Stimulated activated CD4-positive, alpha-beta T cell treated with anti-CD3 and anti-CD28 coated beads, Interleukin-2, amount 100 ng/mL, for 4 hours (primary cell): ENCODE measurements at places on chromosomes 13 and 19.
A peak's percentile ranks its signal among the peaks of the same experiment; 100 is the strongest.

DNA sequence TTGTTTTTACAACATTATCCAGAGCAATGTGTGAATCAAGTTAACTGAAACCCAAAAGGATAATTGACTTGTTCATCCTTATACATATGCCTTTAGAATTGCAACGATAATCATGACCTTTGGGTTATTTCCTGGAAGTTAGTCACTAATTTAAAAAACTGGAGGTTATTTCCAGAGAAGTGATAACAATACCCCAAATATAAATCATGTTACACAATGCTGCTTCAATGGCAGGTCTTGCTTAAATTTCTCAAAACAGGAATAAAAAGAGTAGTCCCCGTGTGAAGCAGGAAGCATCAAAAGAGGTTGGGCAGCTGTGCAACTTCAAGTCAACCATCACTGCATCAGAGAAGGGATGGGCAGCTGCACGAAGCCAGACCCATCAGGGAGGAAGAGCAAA is 134.4 kb downstream of the EFNB2 start:
- DNase-seq = no peak

DNA sequence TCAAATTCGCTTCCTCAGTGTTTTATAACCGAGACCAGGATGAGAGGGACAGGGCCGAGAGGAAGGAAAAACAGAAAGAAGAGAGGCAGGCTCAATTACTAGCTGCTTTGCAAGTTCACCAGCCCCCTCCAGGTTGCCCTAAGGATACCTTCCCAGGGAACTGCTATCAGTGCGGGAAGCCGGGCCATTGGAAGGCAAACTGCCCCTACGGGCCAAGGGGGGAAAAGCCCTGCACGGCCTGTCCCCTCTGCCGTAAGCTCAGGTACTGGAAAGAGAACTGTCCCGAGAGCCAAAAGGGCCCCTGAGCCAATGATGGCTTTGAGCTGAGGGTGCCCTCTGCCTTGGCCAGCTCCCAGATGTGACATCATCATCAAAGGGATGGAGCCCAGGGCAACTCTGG is 3.2 kb upstream of the ERVV-1 start:
- DNase-seq = no peak

DNA sequence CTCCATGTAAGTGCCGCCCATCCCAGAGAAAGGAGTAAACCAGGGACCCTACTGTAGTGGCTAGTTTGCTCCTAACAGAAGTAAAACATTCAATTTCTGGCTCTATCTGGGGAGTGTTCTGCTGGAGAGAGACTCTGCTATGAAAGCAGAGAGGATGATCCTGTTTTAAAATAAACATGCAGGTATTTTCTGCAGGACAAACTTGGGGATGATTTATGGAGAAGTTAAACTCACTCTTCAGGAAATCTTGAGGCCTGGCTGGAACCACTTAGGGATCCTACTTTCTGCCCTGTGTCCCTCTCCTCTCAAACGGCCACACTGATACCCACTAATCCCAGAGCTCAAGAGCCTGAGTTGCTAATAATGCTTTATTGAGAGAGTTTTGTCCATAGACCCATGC is 281.1 kb downstream of the DNAJC15 start:
- no peak for DNase-seq

GRCh38 chr13:80562433-80563156 is 221.7 kb upstream of the SPRY2 start:
- DNase-seq = no peak

GRCh38 chr13:31982124-31982523 is 49.5 kb upstream of the FRY start:
- DNase-seq = no peak

- DNase-seq = no peak
These were observed 3.3 kb downstream of the NR1H2 start for GRCh38 chr19:50379602-50380001.

DNA sequence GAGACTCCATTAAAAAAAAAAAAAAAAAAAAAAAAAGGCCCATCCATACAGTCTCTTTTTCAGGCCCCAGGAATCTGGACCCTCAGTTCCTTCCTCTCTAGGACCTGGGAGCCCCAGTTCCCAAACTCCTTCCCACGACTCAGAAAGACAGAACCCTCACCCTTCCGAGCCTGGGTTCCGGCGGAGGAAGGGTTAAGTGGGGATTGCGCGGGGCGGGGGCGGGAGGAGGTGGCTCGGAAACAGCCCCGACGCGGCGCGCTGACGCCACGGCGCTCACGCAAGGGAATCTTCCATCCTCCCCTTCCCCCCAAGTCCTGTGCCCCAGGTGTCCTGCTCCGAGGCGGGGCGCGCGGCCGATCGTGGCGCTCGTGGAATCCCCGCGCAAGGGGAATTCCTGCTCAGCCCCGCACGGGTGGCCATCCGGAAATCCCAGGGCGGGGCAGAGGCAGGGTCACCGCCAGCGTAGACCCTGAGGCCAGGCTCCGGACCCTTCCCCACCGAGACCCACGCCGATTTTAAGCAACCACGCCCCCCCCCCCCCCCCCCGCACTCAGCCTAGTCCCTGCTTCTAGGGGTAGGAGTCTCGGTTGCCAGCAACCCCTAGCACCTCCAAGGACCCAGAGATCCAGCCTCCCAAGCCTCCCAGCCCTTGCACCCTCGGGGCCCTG is 659 bp downstream of the NFKBID start:
- peak; percentile 86 for DNase-seq
